ENCODE measurements at places on chromosomes 13 and 19.

DNA sequence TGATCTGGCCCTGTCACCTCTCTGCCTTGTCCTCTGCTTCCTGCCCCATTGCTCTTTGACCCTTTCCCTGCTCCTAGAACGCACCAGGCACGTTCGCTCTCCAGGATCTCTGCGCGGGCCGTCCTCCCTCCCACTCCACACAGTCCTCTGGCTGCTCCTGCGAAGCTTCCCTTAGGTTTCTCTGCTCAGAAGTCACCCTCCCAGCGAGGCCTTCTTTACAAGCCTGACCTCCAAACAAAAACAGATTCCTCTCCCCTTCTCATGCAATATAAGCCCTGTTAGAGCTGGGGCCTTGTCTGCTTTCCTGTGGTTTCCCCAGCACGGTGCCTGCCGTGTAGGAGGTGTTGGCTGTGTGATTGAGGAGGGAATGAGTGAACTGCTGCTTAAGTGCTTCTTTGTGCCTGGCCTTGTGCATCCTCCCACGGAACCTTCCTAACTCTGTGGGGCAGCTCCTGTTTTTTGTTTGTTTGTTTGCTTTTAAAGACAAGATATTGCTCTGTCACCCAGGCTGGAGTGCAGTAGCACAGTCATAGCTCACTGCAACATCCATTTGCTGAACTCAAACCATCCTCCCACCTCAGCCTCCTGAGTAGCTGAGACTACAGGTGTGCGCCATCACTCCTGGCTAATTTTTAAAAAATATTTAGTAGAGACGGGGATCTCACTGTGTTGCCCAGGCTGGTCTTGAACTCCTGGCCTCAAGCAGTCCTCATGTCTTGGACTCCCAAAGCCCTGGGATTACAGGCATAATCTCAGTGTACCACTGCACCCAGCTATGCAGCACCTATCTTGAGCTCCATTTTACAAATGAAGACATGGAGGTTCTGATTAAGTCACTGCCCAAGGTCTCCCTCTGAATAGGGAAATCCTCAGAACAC is 82.0 kb downstream of the SIPA1L3 start:
- no peak for DNase-seq

DNA sequence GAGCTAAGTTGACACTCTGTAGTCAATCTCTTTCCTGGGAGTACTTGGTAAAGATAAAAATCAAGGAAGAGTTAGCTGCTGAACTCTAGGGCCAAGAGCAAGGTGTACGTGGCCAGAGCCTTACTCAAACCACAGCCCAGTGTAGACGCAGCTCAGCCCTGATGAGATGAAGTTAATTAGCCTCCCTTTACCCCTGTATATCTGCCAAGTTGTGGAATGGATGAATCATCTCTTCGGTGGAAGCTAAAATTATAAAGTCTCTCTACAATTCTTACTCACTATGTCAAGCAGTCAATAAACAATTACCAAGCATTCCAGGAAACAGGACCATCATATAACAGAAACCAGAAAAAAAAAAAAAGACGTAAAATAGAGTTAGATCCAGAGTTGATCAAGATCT is 146.9 kb upstream of the UFM1 start:
- no peak for DNase-seq

DNA sequence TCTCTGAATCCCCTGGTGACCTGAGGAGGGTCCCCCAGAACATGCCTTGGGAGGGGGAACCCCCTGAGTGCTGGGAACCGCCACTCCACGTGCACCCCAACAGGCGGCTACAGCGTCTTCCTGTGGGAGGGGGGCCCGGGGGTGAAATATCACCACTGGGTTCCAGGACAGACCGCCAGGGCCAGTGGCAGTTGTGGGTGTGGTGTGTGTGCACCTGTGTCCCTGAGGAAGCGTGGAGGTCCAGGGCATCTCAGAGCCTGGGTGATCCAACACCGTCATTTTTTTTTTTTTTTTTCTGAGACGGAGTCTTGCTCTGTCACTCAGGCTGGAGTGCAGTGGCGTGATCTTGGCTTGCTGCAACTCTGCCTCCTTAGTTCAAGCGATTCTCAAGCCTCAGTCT is 4.2 kb downstream of the ADGRE5 start:
- DNase-seq: peak; percentile 46

- no peak for DNase-seq
Observed at GRCh38 chr19:18452386-18452785, 14.5 kb upstream of the ISYNA1 start.

- DNase-seq: no peak
Observed at GRCh38 chr13:23643338-23644125, 73.3 kb downstream of the TNFRSF19 start.

DNA sequence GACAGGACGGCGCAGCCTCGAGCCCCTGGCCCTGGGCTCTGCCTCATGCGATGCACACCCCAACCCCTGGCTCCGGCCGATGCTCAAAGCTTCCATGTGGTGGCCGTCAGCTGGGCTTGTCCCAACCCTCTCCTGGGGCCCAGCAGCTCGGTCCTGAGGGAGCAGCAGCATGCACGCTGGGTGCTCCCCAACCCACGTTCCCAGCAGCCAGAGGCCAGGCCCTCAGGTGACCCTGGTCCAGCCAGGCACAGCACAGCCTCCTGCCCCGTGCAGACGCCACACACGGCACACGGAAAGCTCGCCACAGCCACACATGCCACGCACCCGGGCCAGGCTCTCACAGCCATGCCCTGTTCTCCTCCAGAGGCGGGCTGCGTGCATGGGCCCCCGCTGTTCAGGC is 60.7 kb downstream of the IER2 start:
- no peak for DNase-seq

DNA sequence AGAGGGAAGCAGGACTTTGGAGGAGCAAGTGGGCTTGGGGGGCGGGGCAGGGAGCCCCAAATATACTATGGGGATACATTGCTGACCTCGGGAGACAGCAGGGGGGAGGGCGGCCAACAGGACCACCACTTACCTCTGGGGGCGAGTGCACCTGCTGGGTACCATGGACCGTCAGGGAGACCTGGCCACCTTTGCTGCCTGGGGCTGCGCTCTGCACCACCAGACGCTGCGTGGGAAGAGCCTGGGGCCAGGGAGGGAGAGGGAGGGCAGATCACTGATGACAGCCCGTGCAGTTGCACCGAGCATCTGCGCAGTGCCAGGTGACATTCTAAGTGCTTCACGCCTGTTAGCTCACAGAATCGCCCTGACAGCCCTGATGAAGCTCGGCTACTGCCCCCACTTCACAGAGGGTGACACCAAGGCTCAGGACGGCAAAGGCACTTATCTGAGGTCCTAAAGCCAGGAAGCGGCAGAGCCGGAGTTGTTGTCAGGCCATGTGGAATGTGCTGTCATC is 24.1 kb downstream of the RFX1 start:
- no peak for DNase-seq

GRCh38 chr19:53782698-53783097 is 41.4 kb downstream of the NLRP12 start:
- DNase-seq: no peak

DNA sequence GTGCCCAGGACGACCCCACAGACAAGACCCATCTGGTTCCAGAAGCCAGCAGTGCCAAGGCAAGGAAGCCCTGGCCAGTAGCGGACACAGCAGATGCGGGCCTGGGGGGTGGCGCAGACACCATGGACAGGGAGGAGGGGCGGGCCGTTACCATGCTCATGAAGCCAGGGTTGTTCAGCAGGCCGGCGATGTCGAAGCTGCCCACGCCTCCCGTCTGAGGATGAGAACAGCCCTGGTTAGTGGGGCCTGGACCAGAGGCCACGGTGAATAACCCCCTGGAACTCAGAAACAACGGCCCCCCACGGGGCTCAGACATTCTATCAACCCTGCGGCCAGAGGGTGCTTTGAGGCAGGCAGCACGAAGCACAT is 21.5 kb upstream of the SLC39A3 start:
- DNase-seq: no peak

GRCh38 chr13:49521224-49521623 is 25.5 kb downstream of the PHF11 start:
- DNase-seq: no peak

All from B cell (primary cell).